GM23248 (cell line): ENCODE measurements at places on chromosomes 5 and 9.

GRCh38 chr5:1354576-1354975 is 9.7 kb upstream of the CLPTM1L start:
- DNase-seq, result no peak

GRCh38 chr9:99287641-99288040 is 65.6 kb downstream of the SEC61B start:
- DNase-seq, result no peak

DNA sequence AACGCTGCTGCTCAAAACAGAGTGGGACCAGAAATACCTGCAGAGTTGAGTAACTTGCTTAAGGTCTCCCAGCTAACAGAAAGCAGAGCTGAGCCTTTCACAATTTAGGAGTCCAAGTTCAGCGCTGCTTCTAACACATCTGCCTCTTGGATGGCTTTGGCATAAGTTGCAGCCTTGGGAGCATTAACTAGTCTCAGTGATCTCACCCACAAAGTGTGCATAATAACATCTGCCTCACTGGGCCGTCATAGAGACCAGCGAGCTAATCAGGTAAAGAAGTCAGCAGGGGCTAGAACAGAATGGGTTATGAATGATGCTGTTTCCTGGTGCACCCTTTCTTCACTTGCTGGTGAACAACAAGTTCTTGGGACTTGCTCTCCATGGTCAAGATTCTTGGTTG is 36.5 kb downstream of the WWC1 start:
- peak; percentile 83 for DNase-seq

- no peak for DNase-seq
Measured at GRCh38 chr9:31255211-31255610, 1129.2 kb upstream of the ACO1 start.

DNA sequence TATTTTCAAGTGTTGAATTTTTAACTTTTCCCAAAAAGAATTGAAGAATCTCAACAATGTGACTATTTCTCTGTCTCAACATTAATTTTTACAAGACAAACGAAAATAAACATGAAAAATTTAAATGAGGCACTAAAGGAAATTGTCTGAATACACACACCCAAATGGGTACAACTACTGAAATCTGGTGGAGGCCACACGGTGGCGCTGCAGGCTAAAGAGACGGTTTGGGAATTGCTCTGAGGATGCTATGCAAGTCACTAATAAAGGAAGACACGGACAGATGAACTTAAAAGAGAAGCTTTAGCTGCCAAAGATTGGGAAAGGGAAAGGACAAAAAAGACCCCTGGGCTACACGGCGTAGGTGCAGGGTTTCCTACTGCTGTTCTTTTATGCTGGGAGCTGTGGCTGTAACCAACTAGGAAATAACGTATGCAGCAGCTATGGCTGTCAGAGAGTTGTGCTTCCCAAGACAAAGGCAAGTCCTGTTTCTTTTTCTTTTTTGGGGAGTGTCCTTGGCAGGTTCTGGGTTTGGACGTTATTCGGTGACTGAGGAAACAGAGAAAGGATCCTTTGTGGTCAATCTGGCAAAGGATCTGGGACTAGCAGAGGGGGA is at the start of gene PCDHB10:
TSS of gene PCDHB10 (plus strand) at position 244 of the 616 bp plus-strand sequence. CDS start at position 444, 200 bp downstream.
- peak; percentile 54 for DNase-seq

GRCh38 chr5:5126444-5126843 is 13.7 kb upstream of the ADAMTS16 start:
- peak; percentile 83 for DNase-seq

GRCh38 chr5:68024426-68024825 is 191.1 kb upstream of the PIK3R1 start:
- DNase-seq, result no peak

DNA sequence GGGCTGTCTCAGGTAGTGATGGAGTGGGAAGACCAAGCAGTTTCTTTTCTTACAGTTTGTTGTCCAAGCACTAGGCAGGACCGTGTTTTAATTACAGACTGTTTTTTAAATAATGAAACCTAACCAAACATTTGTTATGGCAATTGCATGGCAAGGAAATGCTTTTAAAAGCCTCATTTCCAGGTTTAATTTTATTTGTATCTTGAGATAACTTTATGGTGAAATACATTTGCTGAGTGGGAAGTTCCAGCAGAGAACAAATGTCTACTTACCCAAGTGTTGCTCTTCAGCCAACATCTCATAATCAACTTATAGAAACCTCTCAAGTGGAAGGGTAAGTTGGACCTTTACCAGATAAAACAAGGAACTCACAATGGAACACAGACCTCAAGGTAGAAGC is 11.8 kb upstream of the LHFPL2 start:
- no peak for DNase-seq

DNA sequence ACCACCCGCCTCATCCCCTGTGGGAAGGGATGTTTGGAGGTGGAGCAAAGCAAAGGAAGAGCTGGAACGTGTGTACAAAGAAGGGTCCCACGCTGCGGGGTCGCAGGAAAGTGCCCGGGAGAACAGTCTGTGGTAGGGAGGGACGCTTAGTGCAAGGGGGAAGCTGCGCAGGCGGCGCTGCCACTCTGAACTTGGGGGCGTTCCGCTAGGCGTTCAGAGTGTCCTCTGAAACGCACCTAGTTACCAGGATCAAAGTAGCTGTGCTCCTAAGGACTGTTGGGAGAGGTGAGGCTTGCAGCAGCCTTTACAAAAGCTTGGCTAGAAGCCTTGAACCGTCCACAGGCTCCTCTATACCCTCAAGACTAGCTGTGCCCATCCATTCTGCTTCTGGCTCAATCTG is 29.3 kb upstream of the PDE8B start:
- DNase-seq, result no peak

GRCh38 chr9:84919440-84919839 is 249.9 kb downstream of the NTRK2 start:
- DNase-seq, result no peak

- DNase-seq, result peak; percentile 97
Measured at GRCh38 chr9:129669946-129670345, 4.5 kb downstream of the PRRX2 start.

GRCh38 chr5:120463006-120463680 is 957 bp upstream of the PRR16 start:
- DNase-seq, result no peak

DNA sequence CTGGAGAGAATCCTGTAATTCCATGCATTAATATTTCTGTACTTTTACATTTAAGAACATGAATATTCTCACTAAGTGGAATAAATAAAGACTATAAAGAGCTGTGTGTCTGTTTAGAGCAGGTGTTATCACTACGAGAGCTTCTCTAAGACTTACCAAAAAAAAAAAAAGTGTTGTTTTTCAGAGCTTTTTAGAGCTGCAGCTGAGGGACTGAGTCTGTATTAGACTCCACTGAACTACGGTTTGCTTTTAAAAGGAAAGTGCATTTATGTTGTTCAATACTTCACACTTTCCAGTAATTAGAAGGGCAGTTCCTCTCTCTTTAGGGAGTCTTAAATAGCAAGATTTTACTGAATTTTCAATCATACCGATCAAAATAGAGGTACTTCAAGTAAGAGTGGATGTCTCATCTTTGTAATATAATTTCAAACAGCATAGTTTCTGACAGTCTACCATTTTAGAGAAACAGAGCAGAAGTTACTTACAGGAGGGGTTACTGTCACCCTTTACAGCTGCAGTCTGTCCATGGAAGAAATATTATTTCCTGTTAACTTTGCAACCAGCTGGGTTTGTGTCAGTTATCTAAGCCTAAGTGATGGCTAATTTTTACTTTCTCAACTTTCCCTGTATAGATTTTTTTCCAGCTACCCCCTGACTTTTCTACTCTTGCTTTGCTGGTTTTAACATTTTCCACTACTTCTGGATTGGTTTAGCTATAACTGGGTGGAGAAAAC is 2.4 kb downstream of the SYK start:
- DNase-seq, result no peak

GRCh38 chr5:120345947-120346346 is 118.2 kb upstream of the PRR16 start:
- no peak for DNase-seq

DNA sequence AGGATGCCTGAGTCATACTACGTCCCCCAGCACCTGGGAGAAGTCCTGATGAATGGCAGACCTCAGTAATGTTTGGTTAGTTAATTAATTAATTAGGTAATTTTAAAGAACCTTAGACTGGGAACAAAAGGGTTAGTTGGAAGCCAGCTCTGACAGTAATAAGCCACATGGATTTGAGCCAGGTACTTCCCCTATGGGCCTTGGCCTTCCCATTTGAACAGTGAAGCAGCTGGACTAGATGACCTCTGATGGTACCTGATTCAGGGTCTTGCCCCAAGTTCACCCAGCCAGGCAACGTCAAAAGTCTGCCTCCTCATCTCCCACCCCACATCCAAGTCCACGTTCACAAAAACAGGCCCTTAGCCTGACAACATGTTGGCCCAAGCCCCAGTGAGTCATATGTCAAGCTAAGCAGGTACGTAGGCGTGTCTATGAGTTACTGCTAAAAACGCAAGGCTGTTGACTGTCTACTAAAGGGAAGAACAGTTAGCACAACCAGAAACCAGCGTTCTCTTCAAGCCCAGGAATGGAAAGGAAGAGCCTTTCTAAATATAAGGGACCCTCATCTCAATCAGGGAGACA is 303.2 kb downstream of the ACTL7B start:
- no peak for DNase-seq

DNA sequence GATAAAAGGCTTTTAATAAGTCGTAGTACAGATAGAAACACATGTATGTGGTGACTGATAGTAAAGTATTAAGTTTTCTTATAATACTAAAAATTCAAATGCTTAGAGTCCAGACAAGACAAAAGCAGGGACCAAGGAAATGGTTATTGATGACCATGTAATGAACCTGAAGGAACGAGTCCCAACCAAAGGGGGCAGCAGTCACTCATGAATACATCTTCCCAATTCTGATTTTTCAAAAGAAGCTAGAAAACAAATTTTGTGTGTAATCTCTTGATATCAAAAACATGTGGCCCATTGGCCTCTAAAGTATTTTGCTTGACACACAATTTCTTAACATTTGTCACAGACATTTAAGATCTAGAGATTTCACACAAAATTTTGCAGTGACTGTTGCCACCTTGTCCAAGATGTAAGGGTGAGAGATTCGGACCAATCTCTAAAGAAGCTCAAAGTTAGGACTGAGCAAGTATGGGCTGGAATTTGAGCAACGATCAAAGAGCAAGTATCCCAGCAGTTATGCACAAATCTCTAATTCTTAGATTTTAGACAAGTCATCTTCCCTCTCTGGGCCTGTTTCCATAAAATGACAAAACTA is 66.8 kb downstream of the ARL15 start:
- peak; percentile 66 for DNase-seq

DNA sequence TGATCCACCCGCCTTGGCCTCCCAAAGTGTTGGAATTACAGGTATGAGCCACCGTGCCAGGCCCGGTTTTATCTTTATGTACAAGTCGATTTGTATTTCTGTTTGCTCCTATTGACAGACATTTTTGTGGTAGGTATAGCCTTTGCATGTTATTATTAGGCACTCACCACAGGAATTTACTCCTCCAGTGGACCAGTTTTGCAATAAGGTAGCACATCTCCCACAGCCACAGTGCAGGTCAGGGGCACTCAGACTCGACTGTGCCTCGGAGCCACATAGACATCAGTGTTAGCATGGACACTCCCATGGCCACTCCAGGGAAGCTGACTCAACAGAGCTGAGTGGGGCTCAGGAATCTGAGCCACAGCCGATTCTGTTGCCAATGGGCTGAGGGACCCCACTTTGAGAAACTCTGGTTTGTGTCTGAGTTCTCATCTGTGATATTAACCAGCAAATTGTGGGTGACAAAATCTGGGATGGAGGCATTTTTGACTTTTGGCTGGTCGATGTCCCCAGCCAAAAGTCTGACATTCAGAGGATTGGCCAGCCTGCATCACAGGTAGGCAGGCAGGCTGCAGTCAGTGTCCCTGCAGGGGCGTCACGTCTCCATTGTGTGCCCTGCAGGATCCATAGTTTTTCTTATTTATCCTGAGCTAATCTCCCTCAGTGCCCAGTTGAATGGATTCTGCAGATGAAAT is 15.0 kb upstream of the SHB start:
- peak; percentile 22 for DNase-seq

DNA sequence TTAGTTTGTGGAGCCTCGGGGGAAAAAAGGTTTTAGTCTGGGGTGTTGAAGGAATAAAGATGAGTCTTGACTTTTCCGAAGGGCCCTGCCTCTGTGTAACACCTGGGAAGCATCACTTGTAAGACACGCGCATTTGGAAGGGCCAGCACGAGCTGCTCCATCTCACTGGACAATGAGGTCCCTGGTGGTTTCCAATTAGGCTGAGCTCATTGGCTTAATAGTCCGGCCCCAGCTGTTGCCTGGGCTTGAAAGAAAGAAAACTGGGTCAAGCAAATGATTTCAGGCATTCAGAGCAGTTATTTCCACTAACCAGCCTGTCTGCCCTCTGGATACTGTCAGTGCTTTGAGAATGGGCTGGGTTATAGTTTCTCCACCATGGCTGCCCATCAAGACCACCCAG is 64.5 kb downstream of the NSUN2 start:
- no peak for DNase-seq

- DNase-seq, result peak; percentile 28
Measured at GRCh38 chr5:32172923-32173266, 1.2 kb downstream of the GOLPH3 start.

DNA sequence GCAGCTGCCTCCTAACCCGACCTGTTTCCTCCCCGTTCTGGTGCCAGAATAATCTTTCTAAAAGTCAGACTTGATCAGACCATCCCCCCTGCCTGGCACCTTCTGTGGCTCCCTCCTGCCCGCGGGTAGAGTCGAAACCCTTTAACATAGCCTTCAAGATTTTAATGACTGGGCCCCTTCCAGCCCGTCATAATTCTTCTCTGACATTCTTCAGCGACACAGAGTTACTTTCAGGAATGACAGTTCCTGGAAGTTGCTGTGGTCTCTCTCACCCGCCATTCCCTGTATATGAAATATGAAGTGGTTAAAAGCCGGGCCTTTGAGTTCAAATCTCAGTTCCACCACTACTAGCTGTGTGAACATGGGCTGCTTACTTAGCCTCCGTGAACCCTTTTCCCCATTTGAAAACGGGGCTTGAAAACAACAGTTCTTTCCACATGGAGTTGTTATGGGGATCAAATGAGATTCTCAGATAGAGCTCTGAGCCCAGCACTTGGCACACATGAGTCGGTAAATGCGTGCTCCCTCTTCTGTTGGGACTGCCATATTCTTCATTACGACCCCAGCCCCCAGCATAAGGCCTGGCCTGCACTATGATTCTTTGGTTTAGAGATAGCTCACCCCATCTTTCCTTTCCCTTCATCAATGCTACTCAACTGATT is 737 bp downstream of the NANS start:
- DNase-seq, result peak; percentile 58

- DNase-seq, result no peak
Measured at GRCh38 chr5:154242964-154243376, 52.4 kb downstream of the GALNT10 start.

DNA sequence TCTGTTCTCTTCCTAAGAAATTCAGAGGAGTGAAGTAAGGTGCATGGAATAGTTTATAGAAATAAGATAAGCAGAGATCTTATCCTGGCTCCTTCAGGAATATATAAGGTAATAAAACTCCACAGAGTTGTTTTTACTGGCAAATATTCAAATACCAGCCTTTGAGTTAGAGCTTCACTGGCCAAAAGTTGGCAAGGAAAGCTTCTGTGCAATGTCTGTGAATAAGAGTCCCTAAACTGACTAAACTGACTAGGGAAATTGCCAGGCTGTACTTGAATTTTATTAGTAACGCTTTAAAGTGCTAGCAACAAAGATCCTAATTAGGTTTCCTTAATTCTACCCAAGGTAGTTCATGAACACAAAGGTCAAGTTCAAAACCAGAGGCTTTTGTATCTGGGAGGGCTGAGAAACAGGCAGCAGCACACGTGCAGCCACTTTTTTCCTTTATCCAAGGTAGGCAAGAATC is 131.1 kb upstream of the MPDZ start:
- peak; percentile 63 for DNase-seq
